Activated T-helper 2 cell treated with anti-CD3 and anti-CD28 coated beads, Interferon-gamma antibody, Interleukin-2, Interleukin-4, amounts not matched to agents 10 μg/mL and 5 μg/mL and 100 μg/mL, durations not matched to agents 14 hours and 24 hours and 36 hours (primary cell): ENCODE measurements at places on chromosomes 16 and 17.

DNA sequence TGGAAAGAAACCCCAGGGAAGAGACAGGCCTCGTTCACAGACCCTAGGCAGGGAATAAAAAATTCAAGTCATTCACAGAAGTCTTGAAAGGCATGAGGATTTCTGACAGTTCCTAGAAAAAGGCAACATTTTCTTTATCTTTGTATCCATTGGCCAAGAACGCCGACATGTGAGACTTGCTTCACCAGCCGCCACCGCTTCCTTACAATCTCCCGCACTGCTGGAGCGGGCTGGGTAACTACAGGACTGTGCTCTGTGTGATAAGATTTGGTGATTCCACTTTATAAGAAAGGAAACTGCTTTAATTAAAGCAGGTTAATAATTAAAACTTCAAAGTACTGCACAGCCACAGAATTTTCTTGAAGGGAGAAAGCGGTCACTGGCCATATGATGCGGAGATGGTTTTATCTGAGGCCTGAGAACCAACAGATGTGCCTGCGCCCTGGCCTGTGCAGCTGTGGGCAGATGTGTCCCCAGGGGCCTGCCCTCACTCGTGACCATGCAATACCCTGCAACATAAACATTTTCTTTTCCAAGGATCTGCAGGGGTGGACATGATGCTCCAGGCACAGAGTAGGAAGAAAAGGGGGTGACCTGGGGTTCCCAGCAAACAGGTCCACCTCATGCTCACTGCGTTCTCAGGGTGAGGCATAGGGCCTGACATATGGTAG, 13.0 kb upstream of the LGALS3BP start:
- no peak for DNase-seq

GRCh38 chr16:67260426-67261063, 11.8 kb downstream of the SLC9A5 start:
- DNase-seq: no peak

DNA sequence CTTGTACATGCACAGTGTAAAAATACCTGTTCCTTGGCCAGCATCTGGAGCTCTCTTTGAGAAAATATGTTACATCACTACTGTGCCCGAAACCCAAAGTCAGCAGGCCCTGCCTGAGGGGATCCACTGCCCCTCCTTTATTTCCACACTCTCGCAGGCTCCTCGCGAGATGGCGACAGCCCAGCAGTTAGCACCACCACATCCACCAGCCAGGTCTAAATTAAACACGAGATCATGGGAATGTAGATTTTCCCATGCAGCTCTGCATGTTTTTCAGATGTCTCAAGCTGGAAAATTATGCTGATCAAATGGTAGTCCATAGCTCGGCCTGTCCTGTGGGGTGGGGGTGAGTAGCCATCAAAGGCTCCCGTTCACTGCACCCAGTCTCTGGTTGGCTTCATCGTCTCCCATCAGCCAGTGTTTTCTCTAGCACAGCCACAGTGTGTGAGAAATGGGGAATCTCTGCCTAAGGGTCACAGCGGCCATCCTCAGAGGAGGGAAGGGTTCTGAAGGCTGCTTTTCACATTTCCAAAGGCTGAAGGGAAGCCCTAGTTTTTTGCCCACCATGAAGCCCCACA, 34.7 kb downstream of the EPN2 start:
- no peak for DNase-seq

DNA sequence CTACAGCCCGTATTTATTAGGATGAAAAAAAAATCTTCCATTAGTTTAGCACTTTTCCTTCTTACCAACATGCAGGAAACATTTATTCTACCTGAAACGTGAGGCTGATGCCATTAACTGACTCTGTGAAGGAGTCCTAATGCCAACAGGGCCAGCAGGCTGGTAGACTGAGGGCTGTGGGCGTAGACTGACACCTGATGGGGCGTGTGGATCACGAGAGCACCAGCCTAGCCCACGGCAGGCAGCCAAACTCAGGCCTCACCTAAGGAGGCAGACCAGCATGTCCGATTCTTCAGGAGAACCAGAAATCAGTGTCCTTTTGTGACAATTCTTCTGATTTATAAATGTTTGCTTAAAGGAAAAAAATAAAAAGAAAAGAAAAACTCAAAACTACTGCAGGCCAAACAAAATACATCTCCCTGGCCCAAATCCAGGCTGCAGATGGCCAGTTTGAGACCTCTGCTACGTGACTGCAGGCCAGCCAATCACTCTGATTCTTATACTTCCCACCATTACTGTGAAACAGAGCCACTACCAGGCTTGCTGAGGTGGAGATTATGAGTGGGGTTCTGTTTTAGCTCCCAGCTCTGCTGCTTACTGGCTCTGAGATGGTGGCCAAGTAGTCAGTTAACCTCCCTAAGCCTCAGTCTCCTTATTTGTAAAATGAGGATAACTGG, 66.5 kb downstream of the GNAO1 start:
- DNase-seq: no peak

DNA sequence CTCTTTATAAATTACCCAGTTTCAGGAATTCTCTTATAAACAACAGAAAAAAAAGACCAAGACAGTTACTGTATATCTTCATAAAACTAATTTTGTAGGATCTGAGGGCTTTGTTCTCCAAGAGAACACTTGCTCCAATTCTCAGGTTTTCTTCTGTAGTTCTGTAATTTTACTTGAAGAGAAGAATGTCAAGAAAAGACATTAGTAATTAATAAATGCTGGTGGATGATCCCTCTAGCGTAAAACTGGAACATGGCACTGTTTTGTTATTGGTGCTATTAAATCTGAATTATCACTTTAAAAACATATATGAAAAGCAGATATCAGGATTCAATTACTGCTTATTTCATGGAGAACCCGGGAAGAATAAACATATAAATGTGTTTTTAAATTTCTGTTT, 36.5 kb upstream of the CPHXL start:
- no peak for DNase-seq

GRCh38 chr17:5561736-5562571, 22.4 kb downstream of the NLRP1 start:
- DNase-seq: no peak

GRCh38 chr16:58365623-58366022, 26.6 kb upstream of the GINS3 start:
- no peak for DNase-seq

DNA sequence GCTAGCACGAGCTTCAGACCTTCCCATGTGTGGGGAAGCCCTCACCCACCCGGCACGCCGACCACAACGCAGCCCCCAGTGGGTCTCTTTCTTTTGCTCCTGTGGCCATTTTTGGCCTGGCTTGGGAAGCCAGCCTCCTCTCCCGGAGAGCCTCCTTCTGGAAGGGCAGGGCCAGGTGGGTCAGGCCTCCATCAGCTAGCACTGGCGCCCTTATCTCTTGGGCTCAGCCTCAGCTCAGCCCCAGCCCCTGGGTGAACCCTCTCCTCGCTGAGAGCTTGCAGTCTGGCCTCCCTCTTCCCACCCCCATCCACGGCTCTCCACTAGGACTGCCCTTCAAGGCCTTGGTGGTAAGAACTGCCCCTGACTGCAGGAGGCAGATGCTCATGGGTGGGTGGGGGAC, 14.7 kb upstream of the JPH3 start:
- no peak for DNase-seq

DNA sequence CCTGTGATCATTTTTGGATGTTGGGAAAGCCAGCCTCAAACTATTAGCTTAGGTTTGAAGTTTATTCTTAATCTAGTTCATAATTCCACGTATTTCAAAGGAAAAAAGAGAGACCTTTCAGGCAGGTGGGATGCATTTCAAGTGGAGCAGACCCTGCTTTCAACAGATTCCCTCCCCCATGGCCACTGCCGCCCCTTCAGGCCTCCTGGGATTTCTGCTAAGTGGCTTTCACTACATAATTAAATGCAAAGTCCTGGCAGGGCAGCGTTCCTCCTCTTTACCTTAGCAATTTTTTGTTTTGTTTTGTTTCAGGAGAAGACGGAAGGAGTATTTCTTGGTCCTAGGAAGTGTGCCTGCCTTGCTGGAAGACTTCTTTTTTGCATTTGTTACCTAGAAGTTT, 36.6 kb downstream of the MAF start:
- no peak for DNase-seq

- DNase-seq: no peak
These were observed 35.4 kb downstream of the PLCD3 start for GRCh38 chr17:45096926-45097325.

DNA sequence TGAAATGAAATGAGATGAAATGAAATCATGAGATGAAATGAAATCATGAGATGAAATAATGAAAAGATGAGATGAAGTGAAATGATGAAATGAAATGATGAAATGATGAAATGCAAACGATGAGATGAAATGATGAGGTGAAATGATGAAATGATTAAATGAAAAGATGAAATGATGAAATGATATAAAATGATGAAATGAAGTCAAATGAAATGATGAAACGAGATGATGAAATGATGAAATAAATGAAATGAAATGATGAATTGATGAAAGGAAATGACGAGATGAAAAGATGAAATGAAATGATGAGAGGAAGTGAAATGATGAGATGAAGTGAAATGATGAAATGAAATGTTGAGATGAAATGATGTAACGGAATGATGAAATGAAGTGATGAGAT, 595.6 kb downstream of the TP53TG3F start:
- DNase-seq: no peak

DNA sequence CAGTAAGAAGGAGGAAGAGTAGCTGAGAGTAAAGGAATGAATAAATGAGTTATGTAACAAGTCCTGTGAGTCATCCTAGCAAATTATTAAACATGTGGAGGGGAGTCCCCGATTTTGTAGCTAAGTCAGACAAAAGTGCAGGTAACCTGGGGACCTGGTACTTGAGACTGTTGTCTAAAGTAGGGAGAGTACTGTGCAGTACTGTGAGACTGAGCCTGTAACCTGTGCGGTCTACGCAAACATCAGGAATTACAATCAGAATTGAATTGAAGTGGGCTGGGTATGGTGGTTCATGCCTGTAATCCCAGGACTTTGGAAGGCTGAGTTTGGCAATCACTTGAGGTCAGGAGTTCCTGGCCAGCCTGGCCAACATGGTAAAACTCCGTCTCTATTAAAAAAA, 35.7 kb downstream of the IKZF3 start:
- no peak for DNase-seq

- no peak for DNase-seq
These were observed 17.7 kb downstream of the ATP6V0A1 start for GRCh38 chr17:42476411-42476810.

GRCh38 chr17:79919862-79920720, 80.9 kb upstream of the CBX4 start:
- DNase-seq: no peak

DNA sequence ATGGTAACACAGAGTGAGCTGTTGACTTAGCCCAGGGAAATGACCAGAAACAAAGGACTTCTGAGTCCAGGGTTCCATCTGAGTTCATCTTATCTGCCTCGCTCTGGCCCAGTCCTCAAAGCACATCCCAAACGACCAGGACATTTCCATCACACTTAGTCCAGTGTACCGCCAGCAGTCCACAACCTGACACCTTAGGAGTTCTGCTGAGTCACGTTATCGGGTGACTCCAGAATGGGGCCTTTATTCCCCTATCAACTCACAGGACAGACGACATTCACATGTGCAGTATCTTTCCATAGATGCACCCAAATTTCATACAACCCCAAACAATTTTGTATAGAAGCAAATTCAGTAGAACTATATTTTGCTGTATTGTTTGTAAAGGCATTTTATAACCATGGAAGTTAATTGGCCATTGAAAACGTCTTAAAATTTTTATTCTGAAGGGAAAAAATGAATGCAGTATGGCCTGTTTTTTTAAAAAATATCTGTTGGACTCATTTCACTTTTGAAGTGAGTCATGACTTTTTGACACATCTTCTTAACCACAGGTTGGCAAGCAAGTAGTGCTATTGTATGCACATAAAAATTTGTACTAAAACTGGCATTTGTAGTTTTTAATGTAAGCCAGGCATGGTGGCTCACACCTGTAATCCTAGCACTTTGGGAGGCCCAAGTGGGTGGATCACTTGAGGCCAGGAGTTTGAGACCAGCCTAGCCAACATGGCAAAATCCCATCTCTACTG, 46.3 kb downstream of the ZNF18 start:
- DNase-seq: no peak

DNA sequence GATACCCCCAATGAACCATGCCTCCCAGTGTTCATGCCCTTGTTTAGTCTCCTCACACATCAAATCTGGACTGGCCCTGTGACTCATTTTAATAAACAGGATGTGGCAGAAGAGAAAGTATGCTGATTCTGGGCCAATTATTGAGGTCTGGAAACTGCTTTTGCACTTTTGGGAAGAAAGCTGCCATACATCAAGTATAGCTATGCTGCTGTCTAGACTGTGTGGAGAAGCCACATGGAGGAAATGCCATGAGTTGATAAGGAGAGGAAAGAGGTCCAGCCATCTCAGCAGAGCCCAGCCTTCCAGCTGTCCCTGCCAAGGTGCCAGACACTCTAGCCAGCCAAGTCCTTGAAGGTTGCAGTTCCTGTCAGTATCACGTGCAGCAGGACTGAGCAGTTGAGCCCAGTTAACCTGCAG, 16.7 kb downstream of the RPRML start:
- DNase-seq: no peak

- DNase-seq: no peak
These were observed 33.6 kb downstream of the RNF213 start for GRCh38 chr17:80294210-80294609.
